Stimulated activated CD4-positive, alpha-beta T cell treated with anti-CD3 and anti-CD28 coated beads, Interleukin-1b, Interleukin-23, amount 100 ng/mL, for 1 hour (primary cell): ENCODE measurements at places on chromosomes 5 and 9.

DNA sequence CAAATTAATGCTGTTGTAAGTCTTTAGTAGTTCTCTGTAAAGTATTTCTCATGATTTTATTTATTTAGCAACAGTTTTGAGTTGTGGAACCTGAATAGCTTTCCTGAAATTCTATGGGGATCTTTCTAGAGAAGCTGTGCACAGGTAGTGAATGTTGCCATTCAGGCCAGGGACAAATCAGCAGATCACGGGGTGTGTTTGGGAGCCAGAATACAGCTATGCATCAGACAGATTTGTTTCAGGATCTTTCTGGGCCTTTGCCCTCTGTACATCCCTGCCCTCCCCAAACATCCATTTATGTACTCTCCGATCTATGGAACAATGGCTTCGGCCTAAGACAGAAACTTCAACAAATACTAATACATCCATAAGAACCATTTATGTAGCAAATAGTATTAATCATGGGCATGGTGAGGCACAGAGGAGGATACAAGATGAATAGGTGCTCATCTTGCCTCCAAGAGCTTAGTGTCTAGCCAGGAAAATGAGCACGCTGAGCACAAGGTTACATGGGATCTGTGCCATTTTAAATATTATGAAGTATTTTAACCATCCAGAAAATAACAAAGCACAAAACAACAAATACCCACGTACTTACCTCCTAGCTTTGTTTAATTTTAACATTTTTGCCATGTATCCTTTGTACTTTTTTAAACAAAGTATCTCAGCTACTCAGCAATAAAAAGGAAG is 13.1 kb downstream of the ARHGEF37 start:
- DNase-seq = no peak

DNA sequence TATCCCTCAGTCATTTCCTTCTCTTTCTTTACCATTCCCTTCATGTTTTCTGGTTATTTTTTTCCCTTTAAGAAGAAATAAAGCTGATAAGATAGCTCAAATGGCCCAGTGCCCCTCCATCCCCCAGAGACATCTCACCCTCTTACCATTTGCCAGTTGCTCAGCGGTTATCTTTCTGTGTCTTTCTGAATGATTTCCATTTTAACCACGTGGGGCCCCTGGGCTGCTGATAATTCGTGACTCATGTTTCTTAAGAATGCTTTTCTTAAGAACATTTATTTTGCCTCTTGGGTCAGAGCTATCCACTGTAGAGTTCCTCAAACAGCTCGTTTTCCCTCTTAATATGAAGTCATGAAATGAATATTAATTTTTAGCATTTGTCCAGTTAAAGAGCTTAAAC is 147.8 kb downstream of the MAST4 start:
- no peak for DNase-seq

DNA sequence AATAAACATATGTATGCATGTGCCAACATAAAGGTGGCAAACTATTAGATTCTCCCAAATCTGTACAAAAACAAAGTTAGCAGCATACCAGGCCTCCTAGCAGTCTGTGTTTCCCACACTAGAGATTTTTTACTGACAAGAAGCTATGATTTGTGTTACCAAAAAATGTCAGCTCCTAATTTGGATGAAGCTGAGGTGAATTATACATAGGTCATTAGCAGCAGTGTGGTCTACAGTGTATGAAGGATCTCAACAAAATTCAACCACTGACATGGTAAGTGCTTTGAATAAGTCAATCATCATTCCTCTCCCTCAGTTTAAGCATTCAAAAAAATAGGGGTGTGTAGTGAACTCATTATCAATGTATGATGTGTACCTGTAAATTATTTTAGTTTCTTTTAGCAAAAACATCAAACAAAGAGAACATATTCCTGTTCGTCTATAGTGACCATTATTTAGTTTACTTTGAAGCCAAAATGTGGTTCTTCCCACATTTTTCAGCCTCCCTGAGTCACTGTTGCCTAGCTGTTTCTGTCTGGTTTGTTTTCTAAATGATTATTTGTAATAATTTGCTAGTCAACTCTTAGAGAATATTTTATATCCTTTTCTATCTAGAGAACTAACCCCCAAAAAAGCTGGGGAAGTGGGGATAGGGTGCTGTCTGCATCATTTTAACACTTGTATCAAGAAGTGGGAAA is 52.1 kb upstream of the RGMB start:
- DNase-seq = no peak

GRCh38 chr5:112329419-112330090 is 89.5 kb downstream of the EPB41L4A start:
- no peak for DNase-seq

- no peak for DNase-seq
Observed at GRCh38 chr5:37637165-37637845, 202.5 kb downstream of the GDNF start.

- DNase-seq = no peak
Observed at GRCh38 chr5:132665574-132666080, 7.7 kb downstream of the IL13 start.

- DNase-seq = no peak
Observed at GRCh38 chr5:32432633-32433032, 11.9 kb downstream of the ZFR start.

DNA sequence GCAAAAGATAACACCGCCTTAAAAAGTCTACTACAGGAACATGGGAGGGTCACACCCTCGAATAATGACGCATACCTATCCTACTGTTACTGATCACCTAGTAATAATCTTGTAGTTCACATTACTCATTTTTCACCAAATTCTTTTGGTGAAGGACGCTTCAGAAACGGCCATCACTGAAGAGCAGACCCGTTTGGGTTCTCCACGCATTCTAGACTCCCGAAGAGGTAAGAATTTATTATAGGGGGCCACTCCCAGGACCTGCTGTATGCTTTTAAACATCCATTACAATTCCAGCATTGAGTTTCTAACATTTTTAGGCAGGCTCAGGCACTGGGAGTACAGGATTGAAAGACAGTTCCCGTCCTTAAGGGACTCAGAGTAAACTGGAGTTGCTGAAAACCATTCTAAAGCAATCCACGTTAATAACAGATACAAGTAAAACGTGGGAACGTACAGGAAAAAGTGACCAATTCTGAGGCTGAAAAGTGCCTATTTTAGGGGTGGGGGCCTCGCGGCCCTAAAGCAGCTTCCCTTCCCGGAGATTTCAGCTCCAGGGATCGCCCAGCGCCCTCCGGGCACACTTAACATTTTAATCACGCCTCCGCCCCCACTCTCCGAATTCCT is at the start of gene FER:
Gene FER (plus strand): TSS at position 124 of the 627 bp plus-strand sequence. CDS start 50,286 bp downstream, outside the sequence.
- no peak for DNase-seq

- no peak for DNase-seq
Observed at GRCh38 chr9:36258996-36259533, 817 bp upstream of the GNE start.

DNA sequence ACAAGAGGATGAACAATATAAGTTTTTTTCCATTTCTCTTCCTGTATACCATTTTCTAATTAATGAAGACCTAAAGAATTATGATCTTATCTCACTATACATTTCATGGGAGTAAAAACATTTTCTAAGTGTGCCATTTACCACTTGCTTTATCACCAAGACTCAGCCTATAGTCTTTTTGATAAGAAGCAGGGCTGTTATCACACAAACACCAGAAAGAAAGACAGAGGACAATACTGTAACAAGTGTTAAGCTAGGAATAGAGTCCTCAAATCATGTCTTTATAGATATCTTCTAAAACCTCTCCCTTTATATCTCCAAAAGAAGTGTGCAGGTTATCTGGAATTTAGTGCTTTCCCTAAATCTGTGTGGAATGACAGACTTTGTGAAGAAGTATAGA is 119.7 kb downstream of the FAM174A start:
- DNase-seq = no peak

DNA sequence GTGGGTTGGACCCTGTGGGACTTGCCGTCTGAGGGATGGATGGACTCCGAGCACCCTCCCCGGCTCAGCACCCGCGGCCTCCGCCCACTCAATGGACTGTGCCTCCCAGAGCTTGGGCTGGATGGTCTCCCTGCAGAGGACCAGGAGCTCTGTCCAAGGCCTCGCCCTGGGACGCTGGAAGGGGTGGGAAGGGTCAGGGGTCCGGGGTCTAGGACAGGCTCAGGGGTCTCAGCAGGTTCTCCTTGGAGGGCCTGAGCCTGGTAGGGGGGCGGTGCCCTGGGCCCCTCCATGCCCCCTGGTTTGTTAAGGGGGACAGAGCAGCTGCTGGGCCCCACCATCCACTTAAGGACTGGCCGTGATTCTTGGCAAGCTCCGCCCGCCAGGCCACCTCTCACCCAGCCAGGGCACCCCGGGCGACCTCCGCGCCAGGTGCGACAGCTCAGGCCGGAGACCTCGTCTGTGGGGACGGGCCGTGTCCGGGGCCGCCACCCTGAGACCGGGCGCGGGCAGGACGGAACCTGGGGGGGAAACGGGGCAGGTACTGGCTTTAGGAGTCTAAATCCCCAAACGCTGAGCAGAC is 29.2 kb downstream of the EXOC3 start:
- DNase-seq = no peak

DNA sequence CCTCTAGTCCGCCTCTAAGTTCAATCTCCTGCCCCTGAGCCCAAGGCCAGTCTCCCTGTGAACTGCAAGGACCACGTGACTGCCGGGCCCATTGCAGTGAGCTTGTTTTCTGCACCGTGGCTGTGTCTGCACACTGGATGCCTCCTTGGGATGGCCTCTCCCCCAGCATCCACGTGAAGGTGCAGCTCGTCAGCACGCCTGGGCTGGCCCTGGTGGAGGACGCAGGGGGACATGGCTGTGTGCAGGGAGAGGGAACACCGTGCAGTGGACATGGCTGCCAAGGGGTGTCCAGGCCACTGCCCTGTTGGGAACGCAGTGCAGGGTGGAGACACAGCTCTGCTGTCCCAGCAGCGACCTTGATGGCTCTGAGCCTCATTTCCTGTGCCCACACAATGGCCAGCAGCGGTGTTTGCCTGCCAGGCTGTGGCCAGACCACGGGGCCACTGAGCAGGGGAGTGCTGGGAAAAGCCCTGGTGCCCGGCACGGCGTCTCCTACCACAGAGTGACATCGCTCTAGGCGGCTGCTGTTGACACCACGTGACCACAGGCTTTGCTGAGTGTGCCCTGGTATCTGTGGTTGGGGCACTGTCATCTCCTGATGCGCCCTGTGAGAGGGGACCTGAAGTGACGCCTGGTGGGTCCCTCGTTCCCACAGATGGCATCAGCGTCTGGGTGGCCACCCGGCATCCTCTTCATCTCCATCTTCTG is 26.9 kb upstream of the EXOC3 start:
- DNase-seq = no peak

- no peak for DNase-seq
Observed at GRCh38 chr9:12863618-12864017, 88.8 kb downstream of the LURAP1L start.

DNA sequence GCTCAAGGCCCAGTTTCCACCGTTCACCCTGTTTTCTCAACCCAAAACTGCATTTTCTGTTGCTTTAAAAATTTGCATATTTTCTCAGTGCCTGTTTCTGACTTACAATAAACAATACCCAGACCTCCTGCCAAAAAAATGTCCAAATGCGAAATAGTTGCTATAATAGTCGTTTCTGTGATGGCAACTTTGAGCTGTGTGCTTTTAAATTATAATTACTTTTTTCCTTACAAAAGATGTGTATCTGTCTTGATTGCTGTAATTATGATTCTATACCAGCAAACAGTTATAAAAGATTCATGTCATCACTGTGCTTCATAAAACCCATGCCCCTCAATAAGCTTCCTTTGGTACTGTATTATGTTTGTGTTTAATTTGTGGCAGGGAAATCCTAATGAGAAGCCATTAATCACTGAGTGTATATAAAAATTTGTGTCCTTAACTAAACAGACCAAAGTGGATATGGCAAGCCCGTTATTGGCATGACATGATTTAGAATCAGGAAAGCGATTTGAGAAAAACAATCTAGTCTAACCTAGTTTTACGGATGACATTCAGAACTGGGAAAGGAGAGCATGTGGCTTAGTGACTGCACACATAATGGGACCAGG is 5.4 kb upstream of the SLC1A3 start:
- DNase-seq = no peak

- DNase-seq = no peak
Observed at GRCh38 chr9:68546596-68547390, 6.1 kb upstream of the TMEM252 start.

DNA sequence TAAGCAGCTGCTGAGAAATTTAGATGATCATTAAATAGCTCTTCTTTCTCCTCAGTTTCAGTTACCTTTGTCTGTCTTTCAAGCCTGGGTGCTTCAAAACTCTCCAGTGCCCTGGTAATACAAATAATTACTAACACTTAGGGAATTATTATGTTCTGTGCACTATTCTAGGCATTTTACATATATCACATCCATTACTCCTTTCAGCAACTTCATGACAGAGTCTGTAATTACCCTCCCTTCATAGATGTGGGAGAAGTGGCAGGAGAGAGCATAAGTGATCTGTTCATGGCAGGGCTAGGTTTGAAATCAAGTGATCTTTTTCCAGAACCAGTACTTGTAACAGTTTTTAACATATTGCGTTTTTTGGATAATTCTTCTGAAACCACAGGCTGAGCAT is 32.0 kb downstream of the MAN2A1 start:
- no peak for DNase-seq

GRCh38 chr5:77280036-77280435 is 69.6 kb downstream of the PDE8B start:
- DNase-seq = no peak

GRCh38 chr5:52840277-52841050 is 52.7 kb downstream of the ITGA1 start:
- DNase-seq = no peak

GRCh38 chr5:172583931-172584511 is 57.0 kb upstream of the NEURL1B start:
- no peak for DNase-seq

DNA sequence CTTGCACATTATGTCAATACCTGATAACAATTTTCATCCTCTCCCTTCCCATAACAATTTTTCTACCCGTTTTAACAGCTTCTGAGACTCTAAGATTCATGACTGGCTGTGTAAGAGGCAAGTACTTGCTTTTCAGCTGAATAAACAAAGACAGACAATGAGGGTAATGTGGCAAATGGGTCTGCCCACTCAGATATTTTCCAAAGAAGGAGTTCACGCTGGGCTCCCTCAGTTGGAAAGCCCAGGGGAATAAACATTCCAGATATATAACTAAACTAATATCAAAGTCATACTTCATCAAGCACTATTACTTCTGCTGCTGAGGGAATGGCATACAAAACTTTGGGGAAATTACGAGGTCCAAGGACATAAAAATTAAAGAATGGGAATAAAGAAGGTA is 24.4 kb downstream of the MEGF9 start:
- DNase-seq = no peak
